ENCODE measurements at places on chromosomes 2 and 18.

GRCh38 chr2:4354164-4354563 is 650.8 kb downstream of the DCDC2C start:
- DNase-seq, result no peak

DNA sequence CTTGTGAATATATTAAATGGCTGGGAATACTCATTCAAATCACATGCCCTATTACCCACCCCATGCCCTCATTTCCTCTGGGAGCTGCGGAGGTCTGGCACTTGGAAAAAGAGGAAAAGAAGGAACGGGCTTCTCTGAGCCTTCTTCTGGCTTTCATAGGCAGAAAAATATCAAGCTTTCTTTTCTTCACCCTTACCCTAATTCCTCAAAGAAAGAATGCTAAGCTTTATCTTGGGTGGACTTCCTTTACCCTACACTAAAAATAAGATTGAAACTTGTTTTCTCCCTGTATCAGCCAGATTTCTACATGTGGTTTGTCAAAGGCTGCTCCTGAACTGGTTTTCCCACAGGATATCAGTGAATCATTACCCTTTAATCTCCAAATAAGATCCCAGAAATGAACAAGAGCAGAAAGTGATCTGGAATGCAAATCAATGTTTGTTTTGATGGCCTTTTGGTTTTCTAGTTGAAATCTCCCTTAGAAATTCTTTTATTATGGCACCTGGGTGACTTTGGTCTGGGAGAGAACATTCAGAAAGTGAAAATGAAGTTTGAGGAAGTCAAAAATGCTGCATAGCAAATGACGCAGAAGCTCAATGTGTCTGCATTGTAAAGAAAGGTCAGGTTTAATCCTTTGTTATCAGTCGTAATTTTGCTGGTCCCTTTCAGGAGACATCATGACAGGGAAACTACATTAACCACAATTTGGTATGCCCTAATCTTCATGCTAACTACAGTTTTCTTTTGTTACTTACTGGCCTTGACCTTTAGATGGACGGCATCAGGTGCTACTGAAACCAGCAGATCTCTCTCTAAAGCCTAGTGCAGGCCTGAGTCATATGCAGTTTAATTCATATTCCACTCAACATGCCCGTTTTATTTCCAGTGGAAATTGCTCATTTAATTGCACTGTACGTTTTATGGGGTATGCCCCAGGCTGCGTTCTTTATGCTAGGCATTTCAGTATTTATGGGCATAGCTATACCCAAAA is 46.6 kb upstream of the HNRNPA3 start:
- no peak for DNase-seq

- no peak for DNase-seq
Measured at GRCh38 chr18:25646971-25647370, 295.0 kb upstream of the ZNF521 start.

DNA sequence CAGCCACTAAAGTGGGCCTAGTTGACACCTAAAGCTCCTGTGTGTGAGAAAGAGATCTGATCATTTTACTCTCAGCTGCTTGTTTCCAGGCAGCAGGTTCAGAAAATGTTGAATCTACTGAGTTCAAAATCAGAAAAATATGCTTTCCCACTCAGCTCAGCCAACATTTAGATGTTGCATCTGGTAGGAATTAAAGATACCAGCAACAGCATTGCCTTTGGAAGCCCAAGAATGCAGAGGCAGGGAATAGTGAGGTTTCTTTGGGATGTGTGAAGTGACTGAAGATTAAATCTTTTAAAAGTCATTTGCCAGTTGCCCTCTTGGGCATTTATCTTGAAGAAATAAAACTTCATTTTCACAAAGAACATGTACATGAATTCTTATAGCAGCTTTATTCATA is 33.9 kb upstream of the DOCK10 start:
- DNase-seq, result no peak

DNA sequence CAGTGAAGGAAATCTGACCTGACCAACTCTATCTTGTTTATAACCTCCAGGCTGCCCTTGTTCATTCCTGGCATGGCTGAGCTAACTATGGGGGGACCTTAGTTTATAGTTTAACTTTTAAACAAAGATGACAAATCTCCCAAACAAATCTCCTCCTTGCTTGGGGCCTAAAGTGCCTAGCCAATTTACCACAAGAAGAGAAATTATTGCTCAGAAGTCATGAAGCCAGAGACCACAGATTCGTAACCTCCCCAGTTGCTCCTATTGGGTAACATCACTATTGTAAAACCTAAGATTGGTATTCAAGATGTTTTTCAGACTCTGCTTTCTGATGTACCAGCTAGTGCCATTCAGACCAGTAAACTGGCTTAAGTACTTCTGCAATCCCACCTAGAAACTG is 649.4 kb upstream of the SLC8A1 start:
- no peak for DNase-seq

GRCh38 chr2:191857886-191858285 is 11.0 kb upstream of the CAVIN2 start:
- DNase-seq, result no peak

- no peak for DNase-seq
Measured at GRCh38 chr18:73924307-73924706, 223.3 kb downstream of the FBXO15 start.

- no peak for DNase-seq
Measured at GRCh38 chr2:242011516-242011915, 142.0 kb downstream of the RTP5 start.

DNA sequence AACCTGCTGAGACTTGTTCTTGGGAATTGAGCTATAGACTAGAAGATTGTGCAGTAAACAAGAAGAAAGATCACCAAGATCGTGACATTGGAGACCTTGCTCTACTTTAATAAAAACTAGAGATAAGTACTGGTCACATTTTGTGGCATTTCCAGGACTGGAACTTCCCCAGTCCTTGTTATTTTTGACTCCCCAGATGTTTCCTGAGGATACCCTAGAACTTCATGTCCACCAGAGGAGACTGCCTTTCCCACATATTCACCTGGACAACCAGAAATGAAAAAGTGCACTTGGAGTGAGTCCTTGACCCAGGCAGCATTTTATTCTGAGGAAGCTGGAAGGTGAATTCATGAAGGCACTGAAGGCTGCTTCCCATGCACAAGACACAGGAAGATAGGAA is 5.7 kb downstream of the CD207 start:
- no peak for DNase-seq

- DNase-seq, result peak; percentile 20
Measured at GRCh38 chr2:157302492-157303099, 23.0 kb downstream of the ERMN start.

DNA sequence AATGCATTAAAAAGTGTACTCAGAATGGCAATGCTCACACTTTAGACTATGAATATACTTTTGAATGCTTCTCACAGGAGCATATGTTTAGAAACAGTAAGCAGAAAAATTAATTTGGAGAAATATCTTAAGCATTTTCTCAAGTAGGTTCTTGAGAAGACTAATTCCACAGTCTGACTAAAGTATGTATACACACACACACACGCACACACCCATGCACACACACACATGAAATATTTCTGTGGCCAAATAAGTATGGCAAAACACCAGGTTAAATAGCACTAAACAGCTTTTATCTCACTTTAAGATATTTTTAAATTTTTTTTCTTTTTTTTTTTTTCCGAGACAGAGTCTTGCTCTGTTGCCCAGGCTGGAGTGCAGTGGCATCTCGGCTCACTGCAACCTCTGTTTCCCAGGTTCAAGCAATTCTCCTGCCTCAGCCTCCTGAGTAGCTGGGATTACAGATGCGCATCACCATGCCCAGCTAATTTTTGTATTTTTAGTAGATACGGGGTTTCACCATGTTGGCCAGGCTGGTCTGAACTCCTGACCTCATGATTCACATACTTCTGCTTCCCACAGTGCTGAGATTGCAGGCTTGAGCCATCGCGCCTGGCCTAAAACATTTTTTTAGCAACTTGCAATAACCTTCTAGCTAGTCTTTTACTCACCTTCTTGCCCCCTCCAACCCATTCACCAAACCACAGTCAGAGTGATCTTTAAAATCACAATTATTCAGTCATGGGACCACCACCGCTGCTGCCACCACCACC is 67.5 kb upstream of the SCG2 start:
- DNase-seq, result no peak

DNA sequence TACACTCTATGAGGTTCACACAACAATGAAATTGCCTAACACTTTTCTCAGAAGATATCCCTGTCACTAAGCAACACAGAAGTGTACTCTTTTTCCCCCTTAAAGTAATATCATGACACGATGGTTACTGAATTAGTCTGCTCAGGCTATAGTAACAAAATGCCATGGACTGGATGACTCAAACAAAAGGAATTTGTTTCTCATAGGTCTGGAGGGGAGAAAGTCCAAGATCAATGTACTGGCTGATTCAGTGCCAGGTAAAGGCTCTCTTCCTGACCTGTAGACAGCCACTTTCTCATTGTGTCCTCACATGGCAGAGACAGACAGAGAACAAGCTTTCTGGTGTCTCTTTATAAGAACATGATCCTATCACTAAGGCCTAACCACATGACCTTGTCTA is 211.9 kb downstream of the RBM43 start:
- DNase-seq, result no peak

GRCh38 chr18:75161256-75162028 is 47.5 kb downstream of the PTGR3 start:
- DNase-seq, result no peak

- DNase-seq, result no peak
Measured at GRCh38 chr2:238160206-238161129, 1.7 kb downstream of the ERFE start.

- no peak for DNase-seq
Measured at GRCh38 chr2:94980406-94980805, 45.1 kb upstream of the MAL start.

GRCh38 chr2:231549446-231550239 is 19.4 kb upstream of the NMUR1 start:
- DNase-seq, result no peak

DNA sequence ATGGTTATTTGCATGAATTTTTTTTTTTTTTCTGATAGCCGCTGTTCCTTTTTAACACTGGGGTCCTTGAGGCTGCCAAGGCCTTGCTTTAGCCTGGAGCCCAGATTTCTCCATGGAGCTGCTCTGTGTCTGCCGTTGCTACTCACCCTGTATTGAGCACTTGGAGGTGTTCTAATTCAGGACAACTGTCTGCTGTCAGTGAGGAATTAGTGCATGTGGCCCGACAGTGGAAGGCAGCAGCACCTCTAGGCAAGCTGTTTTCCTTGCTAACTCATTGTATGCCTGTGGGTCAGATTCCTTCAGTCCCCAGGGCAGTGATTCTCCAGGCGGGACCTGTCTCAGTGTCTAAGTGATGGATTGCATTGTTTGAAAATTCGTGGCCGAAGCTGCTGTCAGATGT is 147.7 kb upstream of the DPP10 start:
- no peak for DNase-seq
